ENCODE measurements at places on chromosomes 6 and 20.

DNA sequence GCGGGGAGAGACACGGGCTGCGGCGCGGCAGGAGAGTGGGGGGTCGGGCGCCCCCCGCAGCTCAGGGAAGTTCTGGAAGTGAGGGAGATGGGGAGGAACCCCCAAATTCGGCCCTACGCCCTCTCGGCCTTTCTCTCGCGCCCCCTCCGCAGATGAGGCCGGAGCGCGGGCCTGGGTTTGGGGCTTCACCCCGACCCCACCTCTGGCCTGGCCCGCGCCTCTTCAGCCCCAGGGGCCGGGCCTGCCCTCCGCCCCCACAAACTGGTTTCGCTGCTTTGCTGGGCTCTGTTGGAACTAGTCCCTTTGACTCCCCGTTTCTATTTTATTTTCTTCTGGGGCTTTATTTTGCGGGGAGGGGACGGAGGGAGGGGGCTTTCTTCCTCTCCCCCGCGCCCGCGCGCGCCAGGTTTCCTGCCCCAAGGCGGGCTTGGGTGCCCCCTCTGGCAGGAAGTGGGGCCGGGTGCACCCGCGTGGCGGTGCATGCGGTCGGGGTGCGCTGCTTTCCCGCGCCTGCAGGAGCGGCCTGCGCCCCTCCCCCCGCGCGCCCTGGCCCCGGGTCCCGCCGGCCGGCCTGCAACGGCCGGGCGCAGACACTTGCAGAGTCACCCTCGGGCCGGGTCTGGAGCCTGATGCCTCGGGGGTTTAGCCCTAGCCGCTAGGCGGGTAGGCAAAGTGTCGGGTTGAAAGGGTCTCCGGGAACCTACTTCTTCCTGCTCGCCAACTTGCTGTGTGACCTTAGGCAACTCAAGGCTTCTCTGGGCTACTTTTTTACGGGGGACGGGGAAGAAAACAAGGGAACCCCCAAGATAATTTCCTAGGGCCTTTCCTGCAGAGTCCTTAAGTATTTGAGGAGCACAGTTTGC is 1.3 kb downstream of the HMGA1 start:
- peak; percentile 86 for DNase-seq

DNA sequence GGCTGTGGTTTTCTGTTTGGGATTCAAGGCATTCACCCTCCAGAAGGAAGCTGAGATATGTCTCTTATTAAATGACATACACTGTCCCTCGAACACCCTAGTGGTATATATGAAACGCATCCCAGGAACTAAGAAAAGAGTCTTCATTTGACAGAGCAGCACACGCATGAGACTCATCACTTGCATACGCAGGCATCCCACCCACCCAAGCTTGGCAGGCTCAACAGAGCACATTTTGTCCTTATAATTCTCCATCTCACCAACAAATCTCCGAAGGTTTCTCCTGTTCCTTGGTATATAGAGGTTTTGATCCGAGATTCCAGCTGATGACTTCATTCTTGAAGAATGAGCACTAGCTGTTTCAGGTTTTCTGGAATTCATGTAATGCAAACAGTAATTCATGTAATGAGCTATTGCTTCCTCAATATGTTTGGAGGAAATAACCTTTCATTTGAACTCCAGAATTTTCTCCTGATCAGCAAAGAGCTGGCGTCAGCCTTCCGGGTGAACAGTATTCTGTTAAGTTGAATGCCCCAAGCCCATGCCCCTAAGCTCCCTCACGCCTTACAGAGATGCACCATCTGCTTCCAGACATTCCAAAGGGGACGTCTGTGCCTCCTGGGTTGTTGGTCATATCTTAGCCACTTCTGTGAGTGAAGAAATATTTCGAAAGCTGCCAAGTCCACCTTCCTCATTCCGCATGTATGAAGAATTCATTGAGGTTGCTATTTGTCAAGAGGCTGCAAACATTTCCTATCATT is 66.0 kb upstream of the CDH4 start:
- DNase-seq: no peak

DNA sequence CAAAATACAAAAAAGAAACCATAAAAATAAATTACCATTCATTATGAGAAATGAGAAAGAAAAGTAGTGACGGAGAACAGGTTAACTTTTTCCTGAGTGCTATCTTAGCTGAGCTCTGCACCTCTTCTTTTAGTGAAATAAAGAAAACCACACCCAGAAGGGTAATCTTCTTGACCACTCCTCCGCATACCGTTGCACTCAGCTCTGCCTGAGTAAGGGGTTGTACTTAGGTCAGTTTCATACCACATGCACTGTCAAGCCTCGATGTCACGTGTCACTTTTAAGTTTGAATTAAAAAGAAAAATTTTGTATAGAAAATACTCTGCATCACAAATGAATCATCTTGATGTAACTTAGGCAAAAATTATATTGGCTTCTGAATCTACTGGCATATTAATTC is 2.8 kb downstream of the EZR start:
- DNase-seq: peak; percentile 45

DNA sequence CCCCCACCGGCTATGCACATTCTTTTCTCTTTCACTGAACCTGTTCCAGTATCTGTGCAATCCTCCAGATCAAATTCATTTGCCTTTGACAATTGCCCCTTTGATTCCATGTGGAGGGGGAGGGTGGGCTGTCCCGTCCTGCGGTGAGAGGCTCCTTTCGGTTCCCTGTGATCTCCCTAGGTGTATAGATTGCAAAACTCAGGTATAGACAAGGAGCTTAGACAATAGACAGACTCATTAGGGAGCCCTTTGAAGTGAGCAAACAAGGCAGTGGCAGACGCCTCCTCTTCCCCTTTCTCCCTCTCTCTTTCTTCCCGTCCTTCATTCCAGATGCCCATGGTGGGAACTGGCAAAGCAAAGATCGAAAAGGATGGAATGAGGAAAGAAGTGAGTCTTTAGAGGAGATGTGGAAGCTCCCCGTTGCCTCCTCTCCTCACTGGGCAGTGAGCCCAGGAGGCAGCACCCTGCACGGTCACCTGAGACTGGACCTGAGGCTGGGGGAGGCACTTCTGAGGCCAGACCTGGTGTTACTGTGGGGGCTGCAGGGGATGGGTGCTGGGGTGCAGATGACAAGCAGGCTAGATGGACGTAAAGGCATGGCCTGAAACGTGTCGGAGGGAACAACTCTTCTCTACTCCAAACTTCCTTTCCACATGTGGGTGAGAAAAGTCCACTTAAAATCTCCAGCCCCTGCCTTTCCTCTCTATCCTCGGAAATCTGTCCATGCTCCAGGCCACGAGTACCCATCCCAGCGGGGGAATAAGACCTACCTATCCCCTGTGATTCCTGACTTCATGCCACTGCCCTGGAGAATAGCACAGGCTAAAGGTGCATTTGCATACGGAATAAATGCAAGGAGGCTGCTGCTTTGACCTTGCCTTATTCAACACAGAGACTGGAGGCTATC is 256.6 kb upstream of the FOXQ1 start:
- DNase-seq: no peak

GRCh38 chr6:72040111-72040510 is 153.8 kb downstream of the RIMS1 start:
- DNase-seq: no peak

DNA sequence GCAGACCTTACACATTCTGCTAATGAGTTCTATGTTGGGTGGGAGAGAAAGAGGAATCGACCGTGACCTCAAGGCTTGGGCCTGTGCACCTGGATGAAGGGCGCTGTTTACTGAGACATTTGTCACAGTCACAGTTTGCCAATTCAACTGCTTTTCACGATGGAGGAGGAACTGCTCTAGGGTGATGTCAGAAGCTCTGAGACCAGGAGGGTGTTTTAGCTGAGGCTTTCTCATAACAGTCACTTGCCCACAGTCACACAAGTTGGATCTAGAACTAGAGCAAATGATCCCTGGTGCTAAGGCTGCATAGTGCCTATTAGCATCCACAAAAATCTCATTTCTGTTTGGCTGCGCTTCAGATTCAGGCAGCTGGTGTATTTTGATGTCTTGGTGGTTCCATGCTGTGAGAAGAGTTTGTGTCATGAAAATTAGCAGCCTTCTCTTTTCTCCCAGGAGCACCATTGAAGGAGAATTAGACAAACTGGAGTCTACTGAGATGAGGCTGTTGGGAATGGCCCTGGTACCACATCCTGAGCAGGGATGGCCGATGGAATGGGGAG is 83.3 kb upstream of the TGM3 start:
- DNase-seq: no peak

DNA sequence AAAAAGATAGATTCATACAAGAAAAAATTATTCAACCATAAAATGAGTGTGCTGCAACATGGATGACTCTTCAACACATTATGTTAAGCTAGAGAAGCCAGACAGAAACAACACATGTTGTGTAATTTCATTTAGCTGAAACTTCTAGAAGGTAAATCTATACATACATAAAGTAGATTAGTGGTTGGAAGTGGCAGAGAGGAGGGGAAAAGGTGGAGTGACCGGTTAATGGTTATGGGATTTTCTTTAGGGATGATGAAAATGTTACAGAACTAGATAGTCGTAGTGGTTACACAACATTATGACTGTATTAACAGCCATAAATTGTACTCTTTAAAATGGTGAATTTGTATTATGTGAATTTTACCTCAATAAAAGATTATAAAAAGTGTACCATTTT is 304.1 kb upstream of the SLC35B3 start:
- DNase-seq: no peak

GRCh38 chr6:52929321-52930164 is 20.0 kb upstream of the GSTA3 start:
- no peak for DNase-seq

DNA sequence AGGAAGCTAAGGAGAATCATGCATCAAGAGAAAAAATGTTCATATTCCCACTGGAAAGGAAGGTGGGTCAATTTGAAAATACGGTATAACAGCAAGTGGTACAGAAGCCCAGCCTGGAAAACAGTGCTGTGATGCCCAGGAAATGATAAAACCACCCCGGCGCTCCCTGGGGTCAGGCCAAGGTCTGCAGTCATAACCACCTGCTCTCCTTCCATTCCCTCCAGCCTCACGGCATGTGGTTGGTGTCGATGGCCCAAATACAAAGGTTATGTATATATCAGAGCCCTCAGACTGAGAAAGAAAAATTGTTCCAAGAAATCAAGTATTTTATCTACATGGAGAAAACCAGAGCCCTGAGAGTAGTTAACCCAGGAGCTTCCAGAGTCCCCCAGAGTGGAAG is 208.1 kb upstream of the CDYL start:
- DNase-seq: no peak

DNA sequence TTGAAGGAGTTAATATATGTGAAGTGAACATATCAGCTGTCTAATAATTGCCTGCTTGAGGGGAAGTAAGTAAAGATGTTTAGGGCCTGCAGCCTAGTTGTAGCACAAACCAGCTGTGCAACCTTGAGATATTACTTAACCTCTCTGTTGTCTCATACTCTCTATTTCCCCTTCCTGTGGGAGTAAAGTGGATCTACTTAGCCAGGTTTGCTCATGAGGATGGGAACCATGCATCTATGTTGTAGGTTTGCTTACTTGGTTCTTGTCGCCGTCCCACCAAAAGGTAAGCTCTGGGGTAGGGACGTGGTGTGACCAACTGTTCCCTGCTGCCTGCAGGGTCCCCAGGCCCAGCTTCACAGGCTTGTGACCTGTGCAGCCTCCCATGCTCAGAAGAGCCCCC is 362.7 kb upstream of the SULF2 start:
- DNase-seq: no peak

- DNase-seq: no peak
Observed at GRCh38 chr20:10059006-10059405, 24.2 kb downstream of the ANKEF1 start.

DNA sequence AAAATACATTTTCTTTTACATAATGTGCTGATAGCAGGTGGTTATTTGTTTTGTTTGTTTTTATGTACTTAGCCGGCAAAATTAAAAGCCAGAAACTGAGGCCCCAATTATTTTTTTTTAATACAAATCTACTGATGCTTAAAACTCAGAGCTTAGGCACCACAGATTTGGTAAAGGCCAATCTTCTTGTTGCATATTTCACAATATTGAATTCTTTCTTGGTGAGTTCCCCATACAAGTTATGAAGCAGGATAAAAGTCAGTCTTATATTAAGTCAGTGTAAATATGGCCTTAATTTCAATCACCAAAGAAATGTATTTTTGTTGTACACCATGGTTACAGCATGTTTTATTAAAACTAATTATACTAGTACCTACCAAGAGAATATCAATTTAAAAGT is 16.3 kb upstream of the ZDHHC14 start:
- DNase-seq: no peak

DNA sequence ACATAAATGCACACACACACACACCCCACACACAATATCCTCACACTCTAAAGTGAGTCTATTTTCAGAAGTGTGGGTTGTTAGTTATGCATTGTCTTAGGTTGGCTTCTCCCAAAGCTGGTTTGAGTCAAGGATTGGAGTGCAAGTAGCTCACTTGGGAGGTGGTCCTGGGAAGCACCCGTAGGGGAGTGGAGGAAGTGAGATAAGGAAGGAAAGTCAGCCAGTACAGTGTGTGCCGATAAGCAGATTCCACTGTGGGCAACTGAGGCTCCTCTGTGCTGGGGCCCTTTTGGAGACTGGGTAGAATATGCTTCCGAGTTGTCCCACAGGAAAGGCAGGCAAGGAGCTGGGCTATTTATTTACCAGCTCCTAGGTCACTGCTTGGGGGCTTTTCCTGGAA is 67.2 kb downstream of the PLCB4 start:
- DNase-seq: no peak

DNA sequence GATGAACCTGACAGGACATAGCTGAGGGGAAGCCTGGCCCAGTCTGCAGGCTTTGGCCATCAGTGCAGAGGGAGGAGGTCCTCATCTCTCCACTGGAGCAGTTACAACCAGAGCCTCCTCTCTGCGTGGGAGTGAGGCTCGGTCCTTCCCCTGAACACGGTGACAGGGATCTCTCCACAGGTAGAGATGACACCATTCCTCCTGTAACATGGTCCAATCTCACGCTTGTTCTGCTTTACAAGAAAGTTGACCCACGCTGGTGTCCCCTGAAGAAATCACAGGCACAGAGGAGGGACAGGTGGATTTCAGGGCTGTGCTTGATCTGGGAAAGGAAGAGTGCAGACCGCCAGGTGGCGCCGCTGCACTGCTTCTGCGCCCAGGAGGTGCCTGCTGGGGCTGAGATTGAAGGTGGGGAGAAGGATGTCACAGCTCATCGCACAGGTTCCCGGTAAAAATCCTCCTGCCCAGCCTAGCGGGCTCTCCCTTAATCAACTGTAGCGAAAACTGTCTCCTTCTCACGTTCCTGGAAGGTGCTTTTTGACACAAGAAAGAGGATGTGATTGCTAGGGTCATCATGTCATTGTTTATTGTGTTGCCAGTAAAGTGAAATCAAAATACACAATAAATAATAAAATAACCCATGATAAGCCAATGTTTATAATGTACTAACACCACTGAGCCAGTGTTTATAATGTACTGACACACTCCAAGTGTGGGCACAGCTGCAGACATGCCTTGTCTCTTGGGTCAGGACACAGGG is 20.4 kb downstream of the HLA-G start:
- DNase-seq: peak; percentile 86
